ENCODE measurements at places on chromosomes 4 and X. TPM values are rescaled to one million over a fixed set of nuclear protein-coding genes. Genes with fewer than 3 reads are reported as not detected.

DNA sequence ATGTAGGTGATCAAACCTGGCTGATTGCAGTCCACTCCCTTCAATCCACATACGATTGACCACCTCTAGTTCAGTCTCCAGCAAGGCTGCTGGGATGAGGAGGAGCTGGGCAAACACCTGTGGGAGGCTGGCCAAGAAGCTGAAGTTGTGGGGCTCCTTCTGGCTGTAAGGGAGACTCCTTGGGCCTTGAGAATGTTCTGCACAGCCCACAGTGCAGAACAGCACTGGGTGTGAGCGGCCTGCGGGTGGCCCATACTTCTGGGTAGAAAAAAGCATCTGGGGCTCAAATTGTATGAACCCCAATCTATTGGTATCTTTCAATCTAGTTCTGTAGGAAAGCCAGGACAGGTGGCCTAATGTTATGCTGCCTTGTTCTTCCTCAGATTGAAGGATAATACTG lies 1608.8 kb upstream of the PCDH10 start:
- DNase-seq: no peak

- no peak for DNase-seq
Observed at GRCh38 chr4:27908356-27908755, 1047.7 kb downstream of the STIM2 start.

Gene DUSP9
- total RNA-seq: not detected

Gene GAGE12F
- total RNA-seq: not detected

DNA sequence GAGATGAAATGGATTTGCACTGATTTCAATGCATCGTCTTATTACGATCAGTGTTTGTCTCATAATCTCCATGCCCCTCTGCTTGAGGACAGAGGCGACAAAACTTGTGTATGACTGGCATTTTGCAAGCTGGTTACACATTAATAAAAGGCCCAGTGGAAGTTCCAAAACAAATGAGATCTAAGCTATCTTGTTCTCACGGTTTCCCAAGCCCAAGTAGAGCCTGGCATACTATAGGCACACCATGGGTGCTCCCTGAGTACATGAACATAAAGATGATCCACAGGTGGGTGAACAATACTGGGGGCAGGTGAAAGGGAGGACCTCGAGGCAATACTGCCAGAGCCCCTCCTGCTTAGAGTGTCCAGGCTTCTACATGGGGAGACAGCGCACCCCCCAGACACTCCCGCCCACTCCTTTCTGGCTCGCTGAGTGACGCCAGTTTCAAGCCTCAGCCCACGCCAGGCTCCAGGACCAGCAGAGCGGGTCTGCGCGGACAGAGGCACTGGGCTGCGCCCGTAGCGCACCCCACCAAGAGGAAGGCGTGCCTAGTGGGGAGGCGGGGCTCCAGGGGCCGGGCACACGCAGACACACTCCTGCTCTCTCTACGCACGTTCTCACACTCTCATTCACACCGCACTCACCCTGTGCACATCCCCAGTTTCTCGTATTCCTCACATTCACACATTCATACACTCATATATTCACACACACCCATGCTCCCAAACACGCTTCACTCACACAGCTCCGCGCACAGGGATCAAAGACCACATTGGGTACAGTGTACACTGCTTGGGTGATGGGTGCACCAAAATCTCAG lies 8.9 kb upstream of the GSX2 start:
- DNase-seq: peak; percentile 41

Gene EVC2
- 11.9 TPM for total RNA-seq

GRCh38 chrX:148376342-148376741 lies 124.1 kb upstream of the AFF2 start:
- DNase-seq: no peak

- DNase-seq: peak; percentile 78
Observed at GRCh38 chr4:147518846-147519767, 38.2 kb downstream of the EDNRA start.

DNA sequence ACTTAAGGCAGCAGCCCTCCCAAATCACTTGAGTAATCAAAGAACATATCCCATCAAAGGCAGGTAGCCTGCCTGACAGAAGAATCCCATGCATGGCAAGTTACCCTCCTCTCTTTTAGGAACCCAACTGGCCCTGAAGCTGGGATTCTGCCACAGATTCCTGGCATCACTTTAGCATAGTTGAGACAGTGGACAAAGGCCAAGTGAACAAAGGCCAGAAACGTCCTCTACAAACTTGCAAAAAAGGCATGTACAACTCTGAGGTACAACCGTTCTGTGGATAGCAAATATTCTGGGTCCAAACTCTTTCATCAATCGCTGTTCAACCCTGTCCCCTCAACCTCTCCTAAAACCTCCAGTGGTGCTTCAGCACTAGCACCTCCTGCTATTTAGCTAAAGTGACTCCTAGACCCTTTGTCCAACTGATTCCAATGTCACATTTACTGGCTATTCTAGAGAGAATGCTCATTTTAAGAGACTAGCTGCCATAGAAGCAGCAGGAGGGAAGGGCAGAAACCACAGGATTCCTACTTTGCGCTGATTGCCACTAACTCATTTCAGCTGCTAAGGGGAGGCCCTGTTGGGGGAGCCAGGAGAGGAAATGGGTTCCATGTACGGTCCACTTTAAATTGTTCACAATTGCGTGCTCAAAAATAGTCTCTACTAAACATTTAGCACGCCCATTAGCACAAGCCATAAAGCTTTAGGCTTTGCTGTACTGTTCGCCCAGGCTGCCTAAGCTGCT lies 105.9 kb downstream of the SHROOM4 start:
- DNase-seq: no peak

- DNase-seq: no peak
Observed at GRCh38 chr4:31714238-31714637, 994.1 kb downstream of the PCDH7 start.

Gene FAM156A
- total RNA-seq: 16.1 TPM
